ENCODE measurements at places on chromosomes 4 and X.

DNA sequence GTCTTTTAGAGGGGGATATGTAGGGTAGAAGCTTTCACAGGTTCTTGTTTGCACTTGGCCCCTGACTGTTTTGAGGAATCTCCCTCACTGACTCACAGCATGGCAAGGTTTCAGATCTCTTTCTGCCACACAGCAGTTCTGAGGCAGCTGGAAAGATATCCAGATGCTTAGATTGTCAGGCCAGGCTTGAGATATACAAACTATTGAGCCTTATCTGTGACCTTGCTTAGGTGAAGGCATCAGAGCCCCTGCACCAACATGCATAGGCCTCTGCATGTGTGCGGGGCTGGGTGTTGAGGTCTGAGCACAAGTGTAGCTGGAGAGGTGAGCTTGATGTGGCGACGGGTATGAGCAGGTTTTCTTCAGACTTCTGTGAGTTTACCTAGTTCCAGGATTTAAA lies 80.9 kb upstream of the MSANTD1 start:
- no peak for DNase-seq

DNA sequence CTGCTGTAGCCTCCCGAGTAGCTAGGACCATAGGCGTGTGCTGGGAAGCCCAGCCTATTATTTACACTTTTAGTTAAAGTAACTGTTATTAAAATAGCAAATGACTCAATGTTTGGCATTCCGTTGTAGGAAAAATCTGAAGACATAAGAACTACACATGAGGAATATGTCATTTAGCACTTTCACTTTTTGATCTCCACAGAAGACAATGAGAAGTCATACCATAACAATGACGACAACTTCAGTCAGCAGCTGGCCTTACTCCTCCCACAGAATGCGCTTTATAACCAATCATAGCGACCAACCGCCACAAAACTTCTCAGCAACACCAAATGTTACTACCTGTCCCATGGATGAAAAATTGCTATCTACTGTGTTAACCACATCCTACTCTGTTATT lies 6.7 kb downstream of the GPR34 start:
- DNase-seq: no peak

DNA sequence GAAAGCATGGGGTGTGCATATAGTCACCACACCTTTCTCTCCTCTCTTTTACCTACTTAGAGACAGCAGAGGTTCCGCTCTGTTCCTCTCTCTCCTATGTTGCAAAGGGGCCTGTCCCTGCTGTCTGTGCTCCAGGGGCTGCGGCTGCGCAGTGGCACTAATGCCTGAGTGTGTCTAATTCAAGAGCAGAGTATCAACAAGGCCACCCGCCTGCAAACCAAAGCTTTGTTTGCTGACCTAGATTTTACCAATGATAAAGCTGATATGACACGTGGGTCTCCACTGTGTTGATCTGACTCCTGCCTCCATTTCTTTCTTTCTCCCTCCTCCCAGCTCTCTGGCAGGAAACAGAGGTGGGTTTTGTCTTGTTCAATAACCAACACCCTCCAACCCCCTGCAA lies 74.9 kb downstream of the NSG1 start:
- DNase-seq: peak; percentile 1

- DNase-seq: no peak
Observed at GRCh38 chr4:124427095-124427767, 285.3 kb downstream of the ANKRD50 start.

- DNase-seq: no peak
Observed at GRCh38 chrX:139739138-139739537, 31.2 kb upstream of the MCF2 start.

DNA sequence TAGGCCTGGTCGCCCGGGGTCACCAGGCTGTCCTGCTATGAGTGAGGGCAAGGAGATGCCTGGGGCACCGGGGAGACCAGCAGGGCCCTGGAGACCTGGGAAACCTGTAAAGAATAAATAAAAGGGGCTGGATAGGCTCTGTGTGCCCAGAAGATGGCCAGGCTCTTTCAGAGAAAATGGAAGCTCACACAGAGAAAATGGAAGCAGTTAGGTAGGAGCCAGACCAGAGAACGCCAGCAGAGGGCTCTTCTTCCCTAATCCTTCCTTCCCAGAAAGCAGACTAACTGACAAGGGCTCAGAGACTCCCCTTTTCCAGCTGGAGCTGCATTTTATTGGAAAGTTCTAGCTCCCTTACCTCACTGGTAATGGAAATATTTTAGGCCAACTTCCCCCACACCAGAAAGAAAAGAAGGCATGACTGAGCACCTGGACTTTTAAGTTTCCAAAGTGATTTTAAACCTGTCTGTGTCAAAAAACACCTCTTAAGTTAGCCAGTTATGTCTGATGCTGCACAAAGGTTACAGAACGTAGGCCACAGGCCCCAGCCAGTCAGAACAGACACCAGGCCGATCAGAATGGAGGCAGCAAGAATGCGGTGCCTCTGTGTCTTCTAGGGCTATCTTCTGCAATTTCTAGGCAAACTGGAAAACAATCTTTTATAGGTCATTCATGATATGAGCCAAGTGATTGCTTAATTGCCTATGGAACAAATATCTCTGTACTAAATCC lies 74.0 kb downstream of the ATG4A start:
- DNase-seq: no peak
